ENCODE measurements at places on chromosomes 11 and 22.

GRCh38 chr11:19651653-19652052, 61.0 kb upstream of the NAV2 start:
- DNase-seq, result peak; percentile 73

- no peak for DNase-seq
Observed at GRCh38 chr22:32661296-32661695, 140.2 kb upstream of the TIMP3 start.

DNA sequence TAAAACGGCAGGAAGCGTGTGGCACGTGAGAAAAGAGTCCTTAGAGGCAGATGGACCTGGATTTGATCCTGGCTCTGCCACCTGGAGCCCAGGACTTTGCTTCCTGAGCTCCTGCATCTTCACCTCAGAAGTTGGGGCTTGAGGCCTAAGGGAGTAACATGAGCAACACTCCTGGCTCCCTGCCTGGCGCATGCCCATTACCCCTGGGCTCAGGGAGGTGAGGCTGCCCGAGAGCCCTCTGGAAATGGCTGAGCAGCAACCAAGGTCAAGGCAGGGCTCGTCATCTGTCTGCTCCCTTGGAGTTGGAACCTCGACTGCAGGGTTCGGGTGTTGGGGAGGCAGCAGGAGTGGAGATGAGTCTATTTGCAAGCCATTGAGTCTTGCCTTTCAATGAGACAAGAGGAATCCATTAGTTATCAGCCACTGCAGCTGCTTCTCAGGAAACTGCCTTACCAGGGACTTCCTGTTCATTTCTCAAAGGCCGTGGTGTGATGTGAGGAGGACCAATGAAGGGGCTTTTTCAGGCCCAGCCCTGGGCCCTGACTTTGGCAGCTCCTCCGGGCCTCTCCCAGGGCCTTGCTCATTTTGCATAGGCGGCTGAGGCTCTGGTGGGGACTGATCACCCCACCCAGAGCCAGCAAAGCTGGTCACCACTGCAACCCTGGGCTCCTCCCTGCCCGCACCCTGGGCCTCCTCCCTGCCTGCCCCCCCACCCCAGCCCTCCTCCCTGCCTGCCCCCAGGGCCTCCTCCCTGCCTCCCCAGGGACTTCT, 6.4 kb downstream of the FADS2 start:
- DNase-seq, result no peak

DNA sequence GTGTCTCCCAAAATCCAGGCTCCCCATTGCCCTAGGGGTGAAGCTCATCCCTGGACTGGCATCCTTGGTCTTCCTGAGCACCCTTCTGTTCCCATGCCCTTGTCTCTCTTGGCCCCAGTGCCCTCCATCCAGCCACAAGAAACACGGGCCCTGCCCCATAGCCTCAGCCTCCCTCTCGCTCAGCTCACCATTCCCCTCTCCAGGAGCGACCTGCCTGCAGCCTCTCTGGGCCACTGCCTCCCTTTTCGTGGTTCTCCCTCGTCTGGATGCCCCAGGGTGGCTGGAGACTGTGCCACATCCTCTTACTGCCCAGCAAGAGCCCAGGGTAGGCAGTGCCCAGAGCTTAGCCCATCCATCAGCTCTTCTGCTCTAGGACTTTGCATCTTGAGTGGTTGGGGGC, 532.1 kb downstream of the TBC1D22A start:
- no peak for DNase-seq

DNA sequence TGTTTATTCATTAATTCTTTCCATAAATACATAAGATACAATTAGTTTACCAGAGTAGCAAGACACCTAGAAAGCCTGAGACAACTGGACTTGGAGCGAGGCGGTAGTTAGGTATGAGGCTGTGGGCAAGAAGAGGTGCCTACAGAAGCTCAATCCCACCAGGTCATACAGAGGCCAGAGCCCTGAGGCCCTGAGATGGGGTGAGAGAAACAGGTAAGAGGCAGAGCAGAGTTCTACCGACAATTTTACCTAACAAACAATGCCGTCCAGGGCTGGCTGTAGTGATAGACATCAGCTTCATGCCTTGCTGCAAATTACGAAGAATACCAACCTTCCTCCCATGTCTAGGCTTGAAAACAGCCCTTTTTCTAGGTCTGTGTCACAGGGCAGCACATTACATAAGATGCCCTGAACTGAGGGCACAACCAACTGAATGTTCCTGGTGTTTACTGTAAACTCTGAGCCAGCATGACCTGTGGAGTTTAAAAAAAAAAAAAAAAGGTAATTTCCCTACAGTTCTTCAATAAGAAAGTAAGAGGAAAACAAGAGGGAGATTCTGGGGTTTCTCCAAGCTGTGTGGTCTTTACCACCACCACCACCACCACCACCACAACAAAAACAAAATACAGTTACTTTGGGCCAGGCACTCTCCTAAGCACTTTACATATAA, 105.8 kb downstream of the GAB2 start:
- no peak for DNase-seq

DNA sequence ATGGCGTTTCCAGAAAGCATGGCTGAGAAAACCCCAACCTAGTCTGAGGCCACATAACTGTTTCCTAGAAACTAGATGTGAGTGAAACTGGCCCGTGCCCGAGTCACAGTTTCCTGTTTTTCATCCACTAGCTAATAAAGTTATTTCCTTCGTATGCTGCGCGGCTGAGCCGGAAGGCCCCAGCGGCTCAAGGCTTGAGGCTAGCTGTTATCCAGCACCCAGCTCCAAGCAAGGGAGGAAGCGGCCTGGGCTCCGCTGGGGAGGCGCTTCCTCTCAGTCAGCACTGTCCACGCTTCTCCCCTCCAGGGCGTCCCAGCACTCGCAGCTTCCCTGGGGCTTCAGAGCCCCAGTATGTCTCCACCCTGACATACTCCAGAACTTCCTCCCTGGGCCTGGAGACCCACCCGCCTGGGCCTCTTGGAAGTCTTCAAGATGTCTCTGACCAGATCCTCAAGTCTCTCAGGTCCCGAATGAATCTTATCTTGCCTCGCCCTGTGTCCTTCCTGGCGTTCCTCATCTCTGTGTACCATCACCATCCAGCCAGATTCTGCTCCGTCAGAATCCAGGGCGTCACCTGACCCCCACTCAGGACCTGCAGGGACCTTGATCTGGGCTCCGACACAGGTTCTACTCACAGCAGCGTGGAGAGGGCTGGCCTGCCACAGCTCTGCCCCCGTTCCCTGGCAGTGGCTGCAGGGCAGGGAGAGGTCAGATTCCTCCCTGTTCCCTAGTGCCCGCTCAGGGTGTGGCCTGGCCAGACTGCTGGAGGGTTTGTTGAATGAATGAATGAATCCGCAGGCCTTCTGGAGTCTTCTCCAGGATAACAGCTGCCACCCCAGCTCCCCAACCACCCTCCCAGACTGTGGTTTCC, 81.9 kb downstream of the LRRC32 start:
- no peak for DNase-seq

DNA sequence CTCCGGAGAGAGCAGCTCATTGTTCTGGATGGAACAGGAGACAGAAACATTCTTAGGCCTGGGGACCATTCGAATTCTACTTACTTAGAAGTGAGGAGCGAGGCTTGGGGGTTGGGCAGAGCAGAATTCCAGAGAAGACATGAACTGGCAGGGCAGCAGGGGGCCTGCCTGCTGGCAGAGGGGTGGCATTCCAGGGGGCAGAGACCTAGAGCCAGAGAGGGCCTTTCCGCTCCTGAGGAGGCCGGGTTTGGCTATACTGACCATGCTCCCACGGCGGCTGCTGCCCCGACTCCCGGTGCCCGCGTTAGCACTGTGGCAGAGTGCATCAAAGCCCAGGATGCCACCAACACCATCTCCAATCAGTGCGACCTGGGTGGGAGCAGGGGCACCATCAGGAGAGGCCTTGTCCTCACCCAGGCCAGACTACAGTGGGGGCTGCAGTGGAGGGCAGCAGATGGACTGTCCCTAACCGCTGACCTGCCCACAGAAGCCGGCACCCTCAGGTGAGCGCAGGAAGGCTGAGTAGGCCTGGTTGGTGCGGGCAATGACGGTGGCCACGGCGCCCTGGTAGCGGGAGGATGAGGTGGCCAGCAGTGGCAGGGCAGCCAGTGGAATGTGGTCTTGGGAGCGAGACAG, 7.4 kb downstream of the PITPNM1 start:
- DNase-seq, result no peak

- no peak for DNase-seq
Observed at GRCh38 chr11:83835423-83835822, 549.3 kb upstream of the CCDC90B start.

DNA sequence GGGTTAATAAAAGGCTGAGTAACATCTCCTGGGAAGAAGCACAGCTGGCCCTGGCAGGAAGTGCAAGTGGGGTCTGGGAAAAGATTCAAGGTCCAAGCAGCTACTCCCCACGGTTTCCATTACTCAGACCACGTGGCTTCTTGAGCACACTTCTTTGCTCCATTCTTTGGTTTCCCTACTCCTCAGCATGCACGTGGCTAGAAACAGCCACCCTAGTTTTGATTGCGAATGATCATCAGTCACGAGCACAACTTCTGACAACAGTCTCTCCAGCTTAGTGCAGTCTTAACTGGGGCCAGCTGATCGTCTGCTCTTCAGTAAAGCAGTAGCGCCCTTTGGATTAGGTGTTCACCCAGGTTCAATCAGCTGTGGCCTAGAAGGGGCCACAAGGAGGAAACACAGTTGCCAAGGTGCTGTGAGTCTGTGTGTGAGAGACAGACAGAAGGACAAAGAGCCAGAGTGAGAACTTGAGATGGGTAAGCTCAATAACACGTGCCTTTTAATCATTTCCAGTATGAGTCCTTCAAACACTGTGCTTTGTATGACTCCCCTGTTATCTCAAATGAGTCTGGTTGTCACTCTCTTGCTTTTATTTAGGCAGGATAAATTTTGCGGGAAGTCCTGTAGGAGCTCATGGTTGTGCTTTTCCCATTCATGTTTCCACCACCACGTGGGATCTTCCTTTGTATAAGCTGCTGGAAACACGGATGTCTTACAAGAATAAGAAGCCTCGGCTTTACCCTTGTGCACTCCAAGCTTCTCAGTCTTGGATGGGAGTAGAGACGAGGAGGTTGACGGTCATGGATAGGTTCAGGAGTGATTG, 901 bp upstream of the PARVA start:
- DNase-seq, result no peak

- no peak for DNase-seq
Observed at GRCh38 chr22:36351921-36352802, 35.6 kb downstream of the MYH9 start.

DNA sequence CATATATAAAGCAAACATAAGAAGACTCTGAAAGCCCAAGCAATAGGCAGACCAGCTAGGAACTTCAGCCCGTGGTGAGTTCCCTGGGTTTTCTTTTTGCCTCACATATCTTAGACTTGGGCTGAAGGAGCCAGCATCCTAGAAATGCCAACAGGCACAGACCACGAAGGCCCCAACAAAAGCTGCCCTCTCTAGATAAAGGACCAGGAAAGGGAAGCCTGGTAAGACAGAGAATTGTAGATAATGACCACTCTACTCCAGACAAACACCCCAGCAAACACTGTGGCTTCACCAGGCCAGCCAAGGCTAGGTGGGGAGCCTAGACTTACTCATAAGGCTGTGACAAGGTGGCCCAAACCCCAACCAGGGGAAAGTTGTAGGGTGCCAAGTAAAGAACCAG, 11.2 kb downstream of the GAL start:
- no peak for DNase-seq

- DNase-seq, result no peak
Observed at GRCh38 chr11:73391665-73392064, 15.5 kb downstream of the RELT start.

DNA sequence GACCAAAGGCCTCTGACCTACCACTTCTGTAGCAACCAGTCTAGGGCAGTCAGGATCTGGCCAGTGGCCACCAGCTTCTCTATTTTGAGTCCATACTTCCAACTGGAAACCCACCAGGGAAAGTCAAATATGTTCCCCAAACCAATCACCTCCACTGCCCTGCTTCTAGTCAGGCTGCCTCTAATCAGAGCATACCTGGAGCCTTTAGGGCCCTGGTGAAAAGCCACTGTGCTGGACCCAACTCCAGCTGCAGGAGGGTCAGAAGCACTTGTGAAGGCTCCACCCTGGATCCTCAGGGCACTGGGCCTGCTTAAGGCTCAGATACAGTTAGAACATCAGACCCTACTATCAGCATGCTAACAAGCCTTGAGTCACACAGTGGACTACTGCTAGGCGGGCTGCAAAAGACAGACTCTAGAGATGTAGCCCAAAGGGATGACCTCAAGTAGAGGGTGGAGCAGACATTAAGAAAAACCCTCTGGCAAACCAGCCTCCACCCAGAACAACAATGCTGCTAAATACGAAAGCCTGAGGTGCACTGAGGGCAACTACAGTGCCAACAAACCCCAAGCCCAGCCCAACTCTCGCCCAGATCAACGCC, 69.2 kb downstream of the DGCR2 start:
- DNase-seq, result no peak

- DNase-seq, result no peak
Observed at GRCh38 chr11:17296852-17297559, 20.5 kb downstream of the NUCB2 start.

GRCh38 chr11:3885855-3886254, 30.4 kb downstream of the STIM1 start:
- no peak for DNase-seq

DNA sequence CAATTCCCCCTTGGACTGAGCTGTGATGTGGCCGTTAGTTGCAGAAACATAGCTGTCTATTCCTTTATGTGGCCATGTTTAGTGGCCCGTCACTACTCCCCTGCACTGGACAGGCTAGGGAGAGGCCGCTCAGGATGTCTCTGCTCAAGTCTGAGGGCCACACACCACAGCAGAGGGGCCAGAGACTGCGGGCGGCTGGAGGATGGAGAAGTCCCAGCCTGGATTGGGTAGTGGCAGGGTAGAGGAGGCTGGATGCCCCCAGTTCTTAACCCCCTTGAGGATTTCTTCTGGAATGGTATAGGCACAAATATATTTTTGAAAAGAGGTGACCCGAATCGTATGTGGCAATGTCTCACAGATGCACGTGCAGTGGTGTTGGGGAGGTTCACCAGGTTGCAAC, 116.4 kb upstream of the B3GAT1 start:
- DNase-seq, result no peak

GRCh38 chr22:35872451-35872850, 154.8 kb downstream of the APOL5 start:
- DNase-seq, result no peak

DNA sequence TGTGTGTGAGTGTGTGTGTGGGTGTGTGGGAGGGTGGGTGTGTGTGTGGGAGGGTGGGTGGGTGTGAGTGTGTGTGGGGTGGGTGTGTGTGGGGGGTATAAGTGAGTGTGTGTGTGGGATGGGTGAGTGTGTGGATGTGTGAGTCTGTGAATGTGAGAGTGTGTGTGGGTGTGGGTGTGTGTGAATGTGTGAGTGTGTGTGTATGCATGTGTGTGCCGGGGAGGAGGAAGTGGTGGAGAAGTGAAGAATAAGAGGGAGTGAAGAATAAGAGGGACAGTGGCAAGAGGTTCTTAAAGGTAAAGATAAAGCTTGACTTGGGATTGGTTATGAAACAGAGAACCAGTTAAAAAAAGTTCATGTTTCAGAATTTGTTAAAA, 54.0 kb downstream of the PRR5L start:
- no peak for DNase-seq
